ENCODE measurements at places on chromosomes 3 and 15.

GRCh38 chr3:49903451-49904424 lies at the start of gene MST1R:
MST1R (minus strand) TSS chr3:49903873; CDS start chr3:49903609, 264 bp downstream.
- DNase-seq: peak; percentile 54

GRCh38 chr3:88997260-88997659 lies 110.2 kb upstream of the EPHA3 start:
- no peak for DNase-seq

DNA sequence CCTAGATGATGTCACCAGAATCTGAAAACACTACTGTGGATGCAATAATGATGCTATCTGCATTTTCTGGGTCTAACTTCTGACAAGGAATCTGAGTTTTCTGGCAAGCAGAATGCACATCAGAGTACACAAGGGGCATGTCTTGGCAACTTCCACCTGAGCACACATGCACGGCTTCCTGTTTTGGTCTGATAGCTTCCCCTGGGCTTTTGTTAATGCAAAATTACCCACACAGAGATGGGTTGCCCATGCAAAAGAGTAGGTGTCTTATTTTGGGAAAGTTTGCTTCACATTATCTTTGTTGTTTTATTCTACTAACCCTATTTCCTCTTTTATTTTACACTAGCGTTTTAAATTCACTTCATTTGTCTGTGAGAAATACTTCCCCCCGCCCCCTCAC lies 74.2 kb upstream of the SATB1 start:
- DNase-seq: no peak

- no peak for DNase-seq
Measured at GRCh38 chr3:61454801-61455200, 106.6 kb upstream of the PTPRG start.

GRCh38 chr3:33645060-33645647 lies 72.9 kb downstream of the CLASP2 start:
- no peak for DNase-seq

DNA sequence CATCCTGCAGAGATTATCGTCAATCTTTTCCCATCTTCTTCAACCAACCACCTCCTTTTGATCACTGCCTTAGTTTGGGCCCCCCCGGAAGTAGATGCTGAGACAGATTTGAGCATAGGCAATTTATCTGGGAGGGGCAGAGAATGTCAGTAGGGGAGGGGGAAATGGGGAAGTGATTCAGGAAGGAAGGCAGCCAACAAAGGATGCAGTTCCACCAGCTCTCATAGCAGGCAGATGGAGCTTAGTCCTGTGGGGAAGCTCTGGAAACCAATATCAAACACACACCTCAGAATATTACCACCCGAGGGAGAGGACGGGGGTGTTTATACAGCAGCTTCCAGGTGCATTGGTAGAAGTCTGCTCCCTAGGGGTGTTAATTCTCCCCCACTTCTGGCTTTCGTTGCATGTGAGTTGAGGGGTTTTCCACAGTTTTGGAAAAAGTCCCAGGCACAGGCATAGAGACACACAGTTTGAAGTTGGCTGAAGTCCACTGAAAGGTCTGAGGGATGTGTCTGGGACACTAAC lies 91.5 kb upstream of the TNFAIP8L3 start:
- no peak for DNase-seq

DNA sequence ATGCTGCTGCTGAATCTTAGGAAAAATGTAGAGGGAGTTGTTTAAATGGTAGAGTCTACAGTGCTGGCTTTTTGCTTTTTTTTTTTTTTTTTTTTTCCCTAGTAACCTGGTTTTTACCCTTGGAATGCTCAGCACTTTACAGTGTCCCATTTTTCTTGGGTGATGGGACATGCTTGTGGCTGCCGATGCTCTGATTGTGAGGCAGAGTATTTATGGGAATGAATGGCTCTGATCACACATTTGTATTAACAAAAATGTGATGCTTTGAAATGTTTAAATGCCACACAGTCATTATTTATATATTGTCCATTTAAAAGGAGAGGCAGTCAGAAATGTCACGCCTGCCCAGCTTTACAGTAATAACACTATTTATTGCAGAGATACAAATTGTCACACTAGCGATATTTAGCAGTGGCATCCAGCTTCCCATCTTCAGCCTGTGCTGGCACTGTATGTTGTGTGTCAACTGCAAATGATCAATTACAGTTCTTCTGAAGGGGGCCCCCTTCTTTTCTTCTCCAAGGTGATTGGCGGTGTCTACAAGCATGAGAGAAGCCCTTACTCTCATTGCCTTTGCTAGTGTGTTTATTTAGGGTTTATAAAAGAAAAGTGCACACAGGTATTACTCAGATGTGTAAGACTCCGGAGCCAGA lies 30.9 kb upstream of the IGF1R start:
- DNase-seq: no peak

GRCh38 chr3:167930453-167930852 lies 165.3 kb downstream of the GOLIM4 start:
- DNase-seq: no peak

GRCh38 chr15:44194323-44195150 lies 534 bp downstream of the FRMD5 start:
- peak; percentile 21 for DNase-seq

DNA sequence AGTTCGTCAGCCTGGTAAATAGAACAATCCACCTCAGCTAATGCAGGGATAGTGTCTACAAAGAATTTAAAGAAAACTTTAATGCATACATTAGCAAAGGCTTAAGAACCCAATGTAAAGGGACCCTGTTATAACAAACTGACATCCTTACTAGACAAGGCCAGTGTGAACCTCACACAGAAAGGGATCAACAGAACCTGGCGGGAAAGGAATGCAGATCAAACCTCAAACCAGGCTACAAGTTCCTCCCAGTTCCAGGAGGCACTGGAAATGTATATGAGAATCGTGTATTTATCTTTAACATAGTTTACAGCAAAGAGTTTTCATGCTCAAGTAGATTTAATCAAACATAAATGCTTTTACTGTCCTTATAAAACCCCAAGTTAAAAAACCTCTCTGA lies 37.6 kb upstream of the ATP11B start:
- DNase-seq: no peak

- no peak for DNase-seq
Measured at GRCh38 chr15:85702321-85703101, 92.2 kb downstream of the KLHL25 start.

DNA sequence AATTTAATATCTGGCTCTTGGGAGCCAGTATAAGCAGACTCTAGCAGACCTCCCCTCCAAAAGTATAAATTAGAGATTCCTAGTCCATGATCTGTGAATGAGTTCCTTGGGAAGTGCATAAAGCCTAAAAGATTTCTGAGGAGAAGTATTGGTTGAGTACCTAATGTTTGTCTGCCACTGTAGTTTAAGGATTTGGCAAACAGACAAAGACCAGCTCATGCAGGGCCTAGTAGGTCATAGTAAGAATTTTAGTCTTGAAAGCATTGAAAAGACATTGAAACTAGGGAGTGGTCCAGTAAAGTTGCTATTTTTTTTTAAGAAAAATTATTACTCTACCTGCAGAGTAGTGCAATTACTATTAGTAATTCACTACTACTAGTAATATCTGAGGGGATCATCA lies 67.5 kb downstream of the SPRED1 start:
- DNase-seq: no peak

DNA sequence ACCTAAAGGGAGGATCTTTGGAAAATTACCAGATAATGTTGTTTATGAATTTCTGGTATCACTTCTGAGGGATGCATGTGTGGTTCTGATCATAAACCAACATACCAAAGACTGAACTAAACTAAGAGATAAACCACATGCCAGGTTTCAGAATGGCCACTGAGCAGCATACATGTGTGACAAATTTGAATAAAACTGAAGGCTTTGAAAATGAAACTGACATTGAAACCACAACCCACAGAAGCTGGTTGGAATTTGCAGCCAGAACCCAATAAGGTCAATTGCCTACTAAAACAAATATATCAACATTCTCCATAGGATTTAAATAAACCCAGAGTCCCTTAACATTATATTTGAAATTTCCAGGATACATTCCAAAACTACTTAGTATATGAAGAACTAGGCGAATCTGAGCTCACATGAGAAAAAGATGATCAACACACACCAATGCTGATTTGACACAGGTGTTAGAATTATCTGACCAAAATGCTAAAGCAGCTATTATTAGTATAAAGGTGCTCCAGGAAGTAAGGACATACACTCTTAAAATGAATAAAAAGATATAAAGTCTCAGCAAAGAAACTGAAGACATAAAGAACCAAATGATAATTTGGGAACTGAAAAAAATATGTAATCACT lies 125.0 kb downstream of the ZNF280D start:
- no peak for DNase-seq
